CD4-positive, CD25-positive, alpha-beta regulatory T cell (primary cell): ENCODE measurements at places on chromosomes 12 and 14. TPM values are rescaled to one million over a fixed set of nuclear protein-coding genes. Genes with fewer than 3 reads are reported as not detected.

The DTX1 gene
- total RNA-seq: 7.8 TPM

DNA sequence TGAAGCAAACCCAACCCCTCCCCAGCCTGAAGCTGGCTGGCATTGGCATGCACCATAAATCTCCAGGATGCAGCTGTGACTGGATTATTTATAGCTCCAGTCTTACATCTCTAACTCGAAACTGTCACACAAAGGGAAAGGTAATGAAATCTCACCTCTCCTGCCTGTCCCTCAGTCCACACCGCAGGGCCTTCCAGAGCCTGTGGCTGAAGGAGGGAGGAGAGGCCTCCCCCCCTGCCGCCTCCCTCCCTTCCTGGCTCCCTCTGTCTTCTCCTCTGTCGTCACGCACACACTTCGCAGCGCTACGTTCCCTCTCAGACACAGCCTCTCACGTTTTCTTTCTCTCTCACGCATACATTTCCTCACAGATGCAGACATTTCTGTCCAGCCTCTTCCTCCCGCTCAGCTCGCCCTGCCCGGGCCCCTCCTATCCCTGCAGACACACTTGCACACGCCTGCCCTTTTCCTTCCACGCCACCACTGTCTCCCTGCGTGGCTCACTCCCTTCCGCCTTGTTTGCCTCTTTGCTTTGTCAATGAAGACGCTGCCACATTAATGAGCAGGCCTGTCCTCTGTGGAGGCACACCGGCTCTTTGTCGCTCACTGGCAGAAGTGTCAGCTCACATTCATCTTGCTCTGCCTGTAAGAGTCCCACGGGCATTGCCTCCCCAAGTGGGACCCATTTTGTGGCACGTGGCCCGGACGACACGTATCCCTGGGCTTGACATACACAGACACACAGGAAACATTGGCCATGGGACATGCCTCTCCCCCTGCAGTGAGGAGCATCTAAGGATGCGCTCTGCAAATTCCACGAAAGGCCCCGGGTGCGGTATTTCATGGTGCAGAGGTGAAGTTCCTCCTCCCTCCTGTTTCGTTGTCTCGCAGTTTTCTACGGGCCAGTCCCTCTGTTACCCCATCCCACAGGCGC lies 27.9 kb downstream of the IRF2BPL start:
- no peak for DNase-seq
- H3K27me3 ChIP-seq: no peaks in the 10 kb centered on the region
- H3K36me3 ChIP-seq: no peaks in the 10 kb centered on the region
- H3K4me1 ChIP-seq: no peaks in the 10 kb centered on the region
- H3K4me3 ChIP-seq: no peak overlapping the region
- no peak overlapping the region for H3K27ac ChIP-seq

DNA sequence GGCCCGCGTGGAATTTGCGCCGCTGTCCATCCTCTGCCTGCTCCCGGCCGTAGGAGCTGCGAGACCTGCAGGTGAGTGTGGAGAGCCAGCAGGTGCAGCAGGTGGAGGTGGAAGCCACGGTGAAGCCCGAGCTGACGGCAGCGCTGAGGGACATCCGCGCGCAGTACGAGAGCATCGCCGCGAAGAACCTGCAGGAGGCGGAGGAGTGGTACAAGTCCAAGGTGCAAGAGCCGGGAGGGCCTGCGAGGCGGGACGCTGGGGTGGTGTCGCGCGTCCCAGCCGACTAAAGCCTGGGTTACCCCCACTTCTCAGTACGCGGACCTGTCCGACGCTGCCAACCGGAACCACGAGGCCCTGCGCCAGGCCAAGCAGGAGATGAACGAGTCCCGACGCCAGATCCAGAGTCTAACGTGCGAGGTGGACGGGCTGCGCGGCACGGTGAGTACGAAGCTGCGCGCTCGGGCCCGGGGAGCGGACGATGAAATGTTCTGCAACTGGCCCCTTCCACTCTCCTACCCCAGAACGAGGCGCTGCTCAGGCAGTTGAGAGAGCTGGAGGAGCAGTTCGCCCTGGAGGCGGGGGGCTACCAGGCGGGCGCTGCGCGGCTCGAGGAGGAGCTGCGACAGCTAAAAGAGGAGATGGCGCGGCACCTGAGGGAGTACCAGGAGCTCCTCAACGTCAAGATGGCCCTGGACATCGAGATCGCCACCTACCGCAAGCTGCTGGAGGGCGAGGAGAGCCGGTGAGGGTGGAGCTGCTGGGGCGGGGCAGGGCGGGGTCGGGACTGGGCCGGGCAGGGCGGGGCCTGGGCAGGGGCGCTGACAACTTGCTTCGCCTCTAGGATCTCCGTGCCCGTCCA lies 2.1 kb downstream of the PRPH start:
- peaks cover 25% of the 10 kb centered on the region for H3K4me1 ChIP-seq
- H3K36me3 ChIP-seq: no peaks in the 10 kb centered on the region
- H3K27ac ChIP-seq: no peak overlapping the region
- H3K4me3 ChIP-seq: no peak overlapping the region
- H3K27me3 ChIP-seq: peaks cover 18% of the 10 kb centered on the region

- no peaks in the 10 kb centered on the region for H3K27me3 ChIP-seq
- no peak overlapping the region for H3K27ac ChIP-seq
- no peaks in the 10 kb centered on the region for H3K36me3 ChIP-seq
- no peaks in the 10 kb centered on the region for H3K4me1 ChIP-seq
- H3K4me3 ChIP-seq: no peak overlapping the region
Measured at GRCh38 chr12:50039151-50039835, 14.0 kb upstream of the RACGAP1 start.
